Upper lobe of right lung (tissue), 1 donor: ENCODE measurements at places on chromosomes 16 and 17. TPM values are rescaled to one million over a fixed set of nuclear protein-coding genes. Genes with fewer than 3 reads are reported as not detected.

DNA sequence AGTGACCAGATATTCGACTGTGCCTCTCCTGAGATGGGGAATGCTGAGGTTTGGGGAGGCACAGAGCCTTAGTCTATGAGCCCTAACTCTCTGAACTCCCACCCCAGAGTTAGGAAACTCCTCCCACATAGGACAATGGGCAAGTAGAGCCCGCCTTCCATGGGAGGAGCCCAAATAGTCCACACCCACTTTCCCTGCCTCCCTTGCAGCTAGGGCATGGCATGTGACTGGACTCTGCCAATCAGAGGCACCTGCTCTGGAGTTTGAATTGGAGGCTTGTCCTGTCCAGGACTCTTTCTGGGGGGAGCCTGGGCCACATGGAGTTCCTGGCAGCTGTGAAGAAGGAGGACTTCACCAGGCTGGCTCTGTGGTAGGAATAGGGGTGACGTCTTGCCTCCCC is 48.4 kb downstream of the SOCS1 start:
- DNase-seq: no peak

GRCh38 chr16:88022076-88023042 is 71.1 kb downstream of the BANP start:
- DNase-seq: peak; percentile 33

DNA sequence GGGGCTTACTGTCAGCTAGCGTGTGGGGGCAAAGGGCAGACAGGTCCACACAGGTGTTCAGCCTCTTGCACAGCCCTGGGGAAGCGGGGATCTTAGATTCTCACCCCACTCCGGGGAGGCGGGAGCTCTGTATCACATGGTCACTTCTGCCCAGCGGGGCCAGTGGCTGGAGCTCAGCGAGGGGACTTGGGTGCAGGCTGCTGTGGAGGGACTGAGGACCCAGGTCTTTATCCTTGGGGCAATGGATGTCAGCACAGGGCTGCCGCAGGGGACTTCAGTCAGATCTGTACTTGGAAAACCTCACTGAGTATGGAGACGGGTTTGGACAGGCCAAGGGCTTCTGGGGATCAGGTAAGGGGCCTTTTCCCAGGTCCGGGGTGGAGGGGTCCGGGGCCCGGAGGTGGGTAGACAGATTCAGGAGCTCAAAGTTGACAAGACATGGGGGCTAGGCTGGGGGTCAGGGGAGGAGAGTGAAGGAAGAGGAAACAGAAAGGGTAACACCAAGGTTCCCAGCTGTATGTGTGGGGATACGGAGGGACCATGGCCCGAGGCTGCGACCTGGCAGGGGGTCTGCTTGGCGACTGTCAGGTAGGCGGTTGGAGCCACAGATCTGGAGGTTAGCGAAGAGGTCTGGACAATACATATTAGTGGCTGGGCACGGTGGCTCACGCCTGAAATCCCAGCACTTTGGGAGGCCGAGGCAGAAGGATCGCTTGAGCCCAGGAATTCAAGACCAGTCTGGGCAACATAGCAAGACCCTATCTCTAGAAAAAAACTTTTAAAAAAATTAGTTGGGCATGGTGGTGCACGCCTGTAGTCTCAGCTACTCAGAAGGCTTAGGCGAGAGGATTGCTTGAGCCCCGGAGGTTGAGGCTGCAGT is 15.1 kb upstream of the BAIAP2 start:
- peak; percentile 57 for DNase-seq

GRCh38 chr17:69388822-69389442 is 25.6 kb upstream of the MAP2K6 start:
- no peak for DNase-seq

- no peak for DNase-seq
Measured at GRCh38 chr16:5918567-5919130, 821.1 kb upstream of the EEF2KMT start.

DNA sequence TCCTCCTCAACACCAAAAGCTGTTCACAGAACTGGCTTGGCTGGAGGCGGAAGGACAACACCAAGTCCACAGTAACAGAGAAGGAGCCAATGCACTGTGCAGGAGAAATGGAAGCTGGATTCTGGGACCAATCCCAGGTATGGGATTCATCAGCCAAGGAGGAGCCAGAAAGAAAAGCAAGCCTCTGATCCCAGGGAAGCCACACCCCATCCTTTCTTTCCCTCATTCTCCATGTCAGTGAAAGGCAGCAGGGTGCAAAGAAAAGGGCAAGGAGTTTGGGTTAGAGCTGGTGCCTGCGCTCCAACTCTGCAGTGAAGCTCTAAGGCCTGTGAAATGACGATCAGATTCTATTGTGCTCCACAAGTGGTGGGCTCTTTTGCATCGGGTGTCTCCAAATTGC is 11.0 kb downstream of the DCAKD start:
- no peak for DNase-seq

The ABI3 gene
- 31.5 TPM for total RNA-seq

DNA sequence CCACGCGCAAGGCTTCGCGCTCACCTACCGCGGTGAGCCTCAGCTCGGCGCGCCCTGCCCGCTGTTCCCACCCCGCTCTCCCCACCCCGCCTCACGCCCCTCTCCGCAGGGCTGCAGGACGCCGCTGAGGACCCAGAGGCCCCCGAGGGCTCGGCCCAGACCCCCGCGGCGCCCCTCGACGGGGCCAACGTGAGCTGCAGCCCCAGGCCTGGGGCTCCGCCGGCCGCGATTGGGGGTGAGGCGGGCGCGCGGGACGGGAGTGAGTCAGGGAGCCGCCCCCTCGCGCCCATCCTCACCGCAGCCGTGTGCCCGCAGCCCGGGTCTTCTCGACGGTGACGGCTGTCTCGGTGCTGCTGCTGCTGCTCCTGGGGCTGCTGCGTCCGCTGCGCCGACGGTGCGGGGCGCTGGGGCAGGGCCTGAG is 1.9 kb upstream of the PAQR4 start:
- DNase-seq: no peak

DNA sequence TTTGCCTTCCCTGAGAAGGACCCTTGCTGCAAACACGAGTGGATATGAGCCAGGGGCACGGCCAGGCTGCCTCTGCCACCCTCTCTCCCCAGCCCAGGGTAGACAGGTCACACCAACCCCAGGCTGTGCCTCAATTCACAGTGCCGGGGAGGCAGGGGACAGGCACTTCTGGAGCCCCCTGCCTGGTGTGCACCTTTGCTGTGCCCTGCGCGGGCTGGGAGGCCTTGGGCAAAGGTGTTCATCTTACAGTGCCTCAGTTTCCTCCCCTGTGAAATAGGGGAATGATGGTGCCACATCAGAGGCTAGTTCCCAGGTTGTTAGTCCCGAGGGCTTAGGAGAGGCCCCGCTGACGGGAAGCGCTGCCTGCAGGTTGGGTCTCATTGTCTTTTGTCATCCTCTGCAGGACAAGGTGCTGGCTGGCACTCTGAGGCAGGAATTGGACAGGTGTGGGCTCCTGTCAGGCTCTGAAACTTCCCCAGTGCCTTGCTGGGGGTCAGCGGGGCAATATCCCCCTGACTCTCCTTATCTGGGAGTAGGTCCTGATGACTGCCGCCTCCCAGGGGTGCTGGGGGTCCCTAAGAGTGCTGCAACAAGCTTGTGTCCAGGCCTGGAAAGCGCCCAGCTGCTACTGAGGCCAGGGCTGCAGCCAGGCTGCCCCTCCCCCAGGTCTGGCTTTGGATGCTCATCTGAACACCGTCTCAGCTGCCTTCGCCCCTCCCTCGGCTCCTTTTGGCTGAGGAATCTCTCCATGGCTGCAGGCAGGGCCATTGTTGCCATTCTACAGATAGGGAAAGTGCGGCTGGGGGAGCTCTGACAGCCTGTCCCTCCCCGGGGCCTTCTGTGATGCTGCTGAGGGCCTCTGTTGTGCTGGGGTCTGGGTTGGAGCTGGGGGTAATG is 3.1 kb downstream of the PRSS21 start:
- DNase-seq: peak; percentile 60

DNA sequence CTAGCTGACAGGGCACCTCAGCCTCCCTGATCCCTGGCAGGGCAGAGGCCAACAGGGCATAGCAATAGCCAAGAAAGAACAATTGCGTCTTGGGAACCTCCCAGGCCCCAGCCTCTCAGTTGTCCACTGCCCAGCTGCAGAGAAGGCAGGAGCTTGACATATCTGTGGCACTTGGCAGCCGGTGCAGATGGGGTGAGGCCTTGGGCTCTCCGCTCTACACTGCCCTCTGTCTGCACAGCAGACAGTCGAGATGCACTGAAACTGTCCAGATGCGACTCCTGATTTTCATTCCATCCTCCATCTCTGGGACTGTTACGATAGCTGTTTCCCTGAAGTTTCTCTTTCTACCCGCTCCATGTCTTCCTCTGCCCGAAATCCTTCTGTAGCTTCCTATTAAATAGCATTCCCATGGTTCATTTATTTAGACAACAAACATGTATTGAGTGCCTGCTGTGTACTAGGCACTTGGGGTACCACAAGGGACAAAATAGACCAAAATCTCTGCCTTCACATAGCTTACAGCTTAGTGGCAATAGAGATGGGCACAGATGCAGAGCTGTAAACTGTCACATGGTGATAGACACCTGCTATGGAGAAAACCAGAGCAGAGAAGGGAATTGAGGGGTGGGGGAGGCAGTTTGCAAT is 3.3 kb downstream of the POLR3E start:
- DNase-seq: no peak

DNA sequence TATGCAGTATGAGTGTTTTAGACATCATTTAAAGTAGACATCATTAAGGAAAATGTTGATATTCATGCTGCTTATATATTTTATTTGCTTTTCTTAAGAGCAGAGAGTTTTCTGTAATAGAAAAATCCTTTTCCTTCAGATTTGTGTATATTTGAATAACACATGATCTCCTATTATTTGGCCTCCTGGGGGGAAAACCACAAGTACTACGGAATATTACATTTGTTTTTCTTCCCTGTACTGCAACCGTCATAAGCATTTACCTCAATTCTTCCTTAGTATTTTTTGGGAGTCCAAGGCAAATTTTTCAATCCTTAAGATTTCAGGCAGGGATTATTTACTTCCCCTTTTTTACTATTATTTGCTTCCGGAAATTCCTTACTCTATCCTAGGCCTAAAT is 6.0 kb downstream of the RSPRY1 start:
- DNase-seq: no peak

DNA sequence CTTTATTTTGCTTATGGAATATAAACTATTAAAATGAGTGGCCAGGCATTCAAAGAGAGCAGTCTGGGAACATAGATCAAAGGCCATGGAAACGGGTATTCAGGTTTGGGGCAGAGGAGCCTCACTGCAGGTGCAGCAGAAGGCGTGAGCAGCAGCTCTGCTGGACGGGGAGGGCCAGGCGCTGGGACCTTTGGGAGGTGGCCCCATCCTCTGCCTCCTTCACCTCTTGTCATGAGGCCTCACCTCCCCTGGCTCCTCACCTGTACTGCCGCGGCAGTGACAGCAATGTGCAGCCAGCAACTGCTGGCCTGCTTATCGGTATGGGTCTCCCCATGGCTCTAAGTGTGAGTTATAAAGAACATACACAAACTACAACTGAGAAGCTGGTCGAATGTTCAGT is 109.4 kb downstream of the CDK5R1 start:
- DNase-seq: no peak

- DNase-seq: no peak
Measured at GRCh38 chr16:16033208-16033717, 83.8 kb downstream of the ABCC1 start.

The SRL gene
- 0.64 TPM for total RNA-seq

DNA sequence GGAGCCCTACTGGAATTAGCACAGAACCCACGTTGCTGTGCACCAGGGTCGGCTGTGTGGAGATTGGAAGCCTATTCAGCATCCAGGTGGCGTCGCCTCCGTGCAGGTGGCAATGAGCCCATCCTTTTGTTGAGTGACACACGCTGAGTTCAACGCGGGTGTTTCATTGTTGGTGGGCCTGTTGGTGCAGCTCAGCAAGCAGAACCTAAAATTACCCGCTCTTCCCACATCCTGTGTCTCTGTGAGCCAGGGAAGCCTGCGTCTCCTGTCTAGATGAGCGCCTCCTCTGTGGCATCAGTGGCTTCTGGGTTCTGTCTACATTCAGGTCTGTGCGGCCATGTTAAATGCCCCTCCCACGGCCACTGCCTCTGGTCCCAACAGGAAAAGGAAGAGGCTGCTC is 14.5 kb downstream of the CD2BP2 start:
- no peak for DNase-seq

DNA sequence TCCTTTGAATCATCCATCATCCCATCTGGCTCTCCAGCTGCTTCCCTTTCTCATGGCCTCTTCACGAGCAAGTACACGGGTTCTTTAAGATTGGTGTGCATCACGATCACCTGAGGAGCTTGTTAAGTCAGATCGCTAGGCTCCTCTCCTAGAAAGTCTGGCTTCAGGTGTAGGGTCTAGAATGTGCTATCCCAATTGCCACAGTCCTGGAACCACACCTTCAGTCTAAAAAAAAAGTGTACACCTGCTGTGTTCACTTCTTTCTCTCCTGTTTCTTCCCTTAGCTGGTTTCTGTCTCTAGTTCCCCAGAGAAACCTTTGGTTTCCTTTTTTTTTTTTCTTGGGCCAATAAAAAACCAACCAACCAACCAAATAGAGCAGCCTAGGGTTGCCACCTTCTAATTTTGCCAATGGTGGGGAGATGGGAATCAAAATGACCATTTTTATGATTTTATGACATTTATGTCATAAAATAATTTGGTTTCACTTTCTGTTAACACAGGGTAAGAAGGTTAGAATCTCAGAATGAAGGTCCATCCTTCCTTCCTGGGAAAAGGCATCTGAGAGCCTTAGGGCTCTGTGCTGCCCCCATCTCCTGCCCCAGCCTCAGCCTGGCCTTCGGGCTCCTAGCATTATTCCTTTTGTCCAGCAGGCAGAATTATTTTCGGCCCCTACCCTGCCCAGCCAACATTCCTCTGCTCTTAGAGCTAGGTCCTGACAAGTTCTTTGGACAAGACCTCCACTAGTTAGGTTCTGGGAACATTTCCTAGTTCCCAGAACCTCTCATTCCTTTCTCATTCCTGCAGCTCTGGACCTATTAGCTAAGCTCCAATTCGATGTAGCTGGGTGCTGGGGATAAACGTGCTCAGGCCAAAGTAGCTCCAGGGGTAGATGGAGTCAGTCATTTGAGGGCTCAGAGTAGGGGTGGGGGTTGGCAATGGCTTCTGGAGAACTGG is 1.9 kb upstream of the GGT6 start:
- DNase-seq: peak; percentile 21

DNA sequence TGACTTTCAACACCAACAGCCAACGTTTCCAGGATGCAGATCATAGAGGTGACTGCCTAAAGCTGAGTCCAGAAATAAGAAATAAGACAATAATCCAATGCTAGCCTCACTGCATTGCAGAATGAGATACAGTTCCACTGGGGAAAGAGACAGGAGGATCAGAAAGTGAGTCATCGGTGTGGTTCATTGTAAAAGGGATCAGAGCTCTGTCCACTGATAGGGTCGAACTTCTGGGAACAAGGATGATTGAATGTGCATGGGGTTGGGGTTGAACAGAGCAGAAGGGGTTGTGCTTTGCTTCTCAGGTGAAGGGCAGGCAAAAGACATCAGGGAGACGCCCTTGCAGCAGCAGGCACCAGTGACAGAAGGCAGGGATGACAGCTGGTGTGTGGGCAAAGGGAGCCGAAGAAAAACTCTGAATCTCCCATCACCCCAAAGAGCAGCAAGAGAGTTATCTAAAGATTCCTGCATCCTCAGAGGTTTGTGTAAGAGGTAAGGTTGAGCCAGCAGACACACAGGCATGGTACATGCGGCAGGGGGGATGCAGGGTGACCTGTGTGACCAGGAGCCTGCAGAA is 16.4 kb downstream of the CLEC10A start:
- no peak for DNase-seq

- peak; percentile 80 for DNase-seq
Measured at GRCh38 chr16:19765860-19766553, 47.9 kb downstream of the IQCK start.

- DNase-seq: no peak
Measured at GRCh38 chr17:69567130-69567529, 152.6 kb downstream of the MAP2K6 start.

The PLD2 gene
- total RNA-seq: 33.4 TPM

- DNase-seq: no peak
Measured at GRCh38 chr17:47741793-47742145, 8.7 kb downstream of the TBX21 start.

- no peak for DNase-seq
Measured at GRCh38 chr16:1097800-1098199, 1.8 kb upstream of the C1QTNF8 start.
